ENCODE measurements at places on chromosomes 16 and 17. TPM values are rescaled to one million over a fixed set of nuclear protein-coding genes. Genes with fewer than 3 reads are reported as not detected.

Gene DOC2A
- 0.19 TPM for total RNA-seq

DNA sequence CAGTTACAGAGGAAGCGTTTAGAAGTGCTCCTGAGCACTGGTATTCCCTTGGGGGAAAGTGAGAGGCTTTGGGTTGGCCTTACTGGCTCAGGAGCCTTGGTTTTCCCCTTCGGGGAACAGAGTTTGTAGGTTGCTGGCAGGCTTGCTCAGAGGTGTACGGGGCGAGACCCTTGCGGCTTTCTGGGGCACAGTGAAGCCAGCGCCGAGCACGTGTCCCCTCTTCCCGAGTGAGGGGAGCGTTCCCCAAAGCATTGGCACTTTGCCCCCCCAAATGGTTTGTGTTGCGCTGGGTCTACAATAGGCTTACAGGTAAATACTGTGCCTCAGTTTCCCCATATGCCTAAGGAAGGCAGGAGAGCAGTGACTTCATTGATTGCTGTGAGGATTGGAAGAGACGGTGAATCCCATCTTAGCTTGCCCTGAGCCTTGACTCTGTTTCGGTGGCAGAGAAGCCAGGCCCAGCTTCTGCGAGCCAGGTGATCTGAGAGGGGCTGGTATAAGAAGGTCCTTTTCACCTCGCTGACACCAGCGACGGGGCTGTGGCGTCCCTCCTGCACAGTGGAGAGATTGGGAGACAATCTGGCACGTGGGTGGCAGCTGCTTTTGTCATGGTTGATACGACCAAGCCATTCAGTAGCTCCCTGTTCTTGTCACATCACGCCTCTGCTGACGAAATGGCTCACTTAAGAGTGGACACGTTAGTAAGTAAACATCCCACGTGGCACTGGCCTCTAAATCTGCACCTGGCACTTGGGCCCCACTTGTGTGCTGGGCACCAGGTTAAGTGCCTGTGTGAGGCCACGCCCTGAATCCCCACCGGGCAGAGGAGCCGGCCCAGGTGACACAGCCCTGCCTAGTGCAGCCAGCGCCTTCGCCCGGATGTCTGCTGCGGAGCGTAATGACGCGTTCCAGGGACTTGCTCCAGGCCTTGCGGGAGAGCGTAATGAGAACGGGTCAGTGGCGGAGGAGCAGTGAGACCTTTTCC is 55.0 kb downstream of the MEAK7 start:
- DNase-seq, result peak; percentile 46

- no peak for DNase-seq
Measured at GRCh38 chr17:18156171-18156975, 27.3 kb upstream of the ALKBH5 start.

Gene KRTAP16-1
- total RNA-seq, result not detected

DNA sequence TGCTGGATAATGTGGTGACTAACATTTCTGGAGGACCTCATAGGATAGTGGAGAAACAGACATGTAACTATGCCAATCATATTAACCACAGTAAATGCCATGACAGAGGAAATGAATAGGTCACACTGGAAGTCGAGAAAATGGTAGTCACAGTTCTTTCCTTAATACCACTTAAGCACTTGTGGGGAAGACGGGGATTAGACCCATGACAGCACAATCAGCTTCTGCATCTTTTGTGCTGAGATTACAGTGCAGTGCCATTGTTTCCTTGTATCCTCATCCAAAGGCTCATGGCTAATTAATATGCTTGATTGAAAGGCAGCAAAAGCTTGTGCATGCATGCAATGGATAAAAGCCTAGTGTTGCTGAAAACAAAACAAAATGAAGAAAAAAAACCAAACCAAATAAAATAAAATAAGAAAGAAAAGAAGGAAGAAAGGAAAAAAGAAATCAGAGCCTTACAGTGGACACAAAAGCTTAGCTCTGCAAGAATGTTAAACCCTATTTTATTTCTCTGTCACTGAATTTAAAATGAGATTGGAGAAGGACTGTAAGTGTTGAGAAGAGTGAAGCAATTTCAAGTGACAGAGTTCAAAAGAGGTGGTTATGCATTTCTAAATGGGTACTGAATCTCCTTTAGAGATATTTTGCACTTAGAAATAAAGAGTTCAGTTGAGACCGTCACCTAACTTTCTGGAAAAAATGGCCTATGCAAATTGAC is 1011.9 kb downstream of the CDH8 start:
- DNase-seq, result no peak

Gene CPHXL2
- not detected for total RNA-seq

- no peak for DNase-seq
Measured at GRCh38 chr17:4195306-4195705, 52.3 kb downstream of the CYB5D2 start.

GRCh38 chr17:82050152-82050760 is 1.4 kb downstream of the RFNG start:
- no peak for DNase-seq

GRCh38 chr16:17949141-17949981 is 387.2 kb downstream of the NPIPA8 start:
- DNase-seq, result no peak

Gene ARHGAP44
- total RNA-seq, result 3.4 TPM

- DNase-seq, result no peak
Measured at GRCh38 chr17:66691644-66692420, 143.1 kb upstream of the CACNG5 start.

Gene NOL3
- total RNA-seq, result 20.5 TPM

Gene SPATA22
- total RNA-seq, result not detected

DNA sequence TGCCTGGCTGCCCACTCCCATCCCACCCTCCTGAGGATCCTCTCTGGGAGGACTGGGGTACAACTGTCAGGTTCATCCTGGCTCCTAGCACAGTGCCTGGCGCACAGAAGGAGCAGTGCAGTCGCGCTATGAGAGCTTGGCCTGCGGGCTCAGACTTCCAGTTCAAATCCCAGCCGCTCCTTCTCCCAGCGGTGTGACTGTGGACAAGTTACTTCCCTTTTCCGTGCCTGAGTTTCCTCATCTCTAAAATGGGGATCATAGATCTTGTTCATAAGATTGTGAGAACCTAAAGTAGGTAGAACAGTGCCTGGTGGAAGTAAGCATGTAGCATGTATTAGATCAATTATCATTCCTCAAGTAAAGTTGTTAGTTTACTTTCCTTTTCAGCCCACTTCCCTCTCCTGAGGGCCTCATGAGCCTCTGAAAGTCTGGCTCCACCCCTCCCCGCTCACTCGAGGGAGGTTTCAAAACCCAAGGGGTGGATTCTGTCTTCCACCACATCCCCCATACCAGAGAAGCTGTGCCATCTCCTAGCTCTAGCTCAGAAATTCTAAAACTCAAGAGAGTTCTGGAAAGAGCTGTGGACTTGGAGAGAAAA is 19.9 kb upstream of the COL1A1 start:
- DNase-seq, result no peak

DNA sequence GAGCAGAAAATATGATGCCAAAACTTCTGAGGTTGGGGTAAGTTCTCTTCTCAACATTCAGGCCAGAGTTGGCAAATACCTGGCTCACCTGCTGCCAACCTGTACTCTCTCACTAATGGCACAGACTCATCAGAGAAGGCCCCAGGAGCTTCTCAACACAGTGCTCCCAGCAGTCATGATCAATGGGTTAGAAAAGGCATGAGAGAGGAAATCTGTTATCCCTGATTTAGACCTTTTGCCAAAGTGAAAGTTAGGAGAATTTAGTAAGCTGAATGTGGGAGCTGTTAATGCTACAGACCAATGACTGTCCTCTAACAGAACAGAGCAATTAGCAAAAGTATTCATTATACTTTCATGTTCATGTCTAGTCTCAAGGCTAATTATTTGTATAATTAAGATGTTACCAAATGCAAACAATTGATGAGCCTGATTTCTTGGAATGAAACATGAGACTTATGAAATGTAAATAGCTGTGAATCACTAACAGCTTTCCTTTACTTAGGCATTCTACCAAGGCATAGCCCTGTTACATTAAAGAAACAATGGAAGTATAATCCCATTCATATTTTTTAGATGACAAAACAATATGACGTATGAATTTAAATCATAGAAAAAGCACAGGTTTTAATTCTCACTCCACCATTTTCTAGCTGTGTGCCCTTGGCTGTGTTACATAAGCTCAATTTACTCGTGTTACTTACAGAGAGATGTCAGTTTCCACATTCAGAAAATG is 68.7 kb upstream of the MARCHF10 start:
- no peak for DNase-seq

DNA sequence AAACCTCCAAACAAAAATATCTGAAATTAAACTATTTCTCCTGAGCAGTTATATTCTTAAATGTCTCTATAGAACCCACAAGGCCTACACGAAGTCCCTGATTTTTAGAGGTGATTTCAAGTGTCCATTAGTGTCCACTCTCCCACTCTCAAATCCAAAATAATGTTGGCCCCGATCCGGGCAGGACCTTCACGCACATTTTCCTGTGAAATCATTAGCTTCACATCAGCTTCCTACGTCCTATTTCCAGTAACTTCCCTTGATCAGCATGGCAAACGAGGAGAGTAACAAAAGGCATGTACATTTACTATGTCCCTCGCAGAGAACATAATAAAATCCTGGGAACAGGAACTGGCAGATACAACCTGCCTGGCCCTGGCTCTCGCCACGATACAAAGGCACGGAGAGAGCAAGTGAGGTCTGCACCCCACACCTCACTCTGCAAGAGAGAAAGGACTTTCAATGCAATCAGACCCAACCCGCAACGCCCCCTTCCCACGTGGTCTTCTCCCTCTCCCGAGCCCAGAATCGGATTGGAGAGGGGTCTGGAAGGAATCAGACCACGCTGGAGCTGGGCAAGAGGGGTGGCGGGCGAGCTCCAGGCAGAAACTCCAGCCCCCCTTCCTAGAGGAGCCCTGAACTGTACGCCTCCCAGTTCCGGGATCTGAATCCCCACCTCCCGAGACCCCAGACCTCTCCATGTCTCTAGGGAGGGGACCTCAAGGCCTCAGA is 17.5 kb upstream of the C17orf78 start:
- DNase-seq, result peak; percentile 39

GRCh38 chr17:67514998-67515397 is 137.9 kb downstream of the PITPNC1 start:
- peak; percentile 45 for DNase-seq

- no peak for DNase-seq
Measured at GRCh38 chr17:82110298-82110697, 12.3 kb upstream of the FASN start.

Gene TK1
- 1.3 TPM for total RNA-seq

DNA sequence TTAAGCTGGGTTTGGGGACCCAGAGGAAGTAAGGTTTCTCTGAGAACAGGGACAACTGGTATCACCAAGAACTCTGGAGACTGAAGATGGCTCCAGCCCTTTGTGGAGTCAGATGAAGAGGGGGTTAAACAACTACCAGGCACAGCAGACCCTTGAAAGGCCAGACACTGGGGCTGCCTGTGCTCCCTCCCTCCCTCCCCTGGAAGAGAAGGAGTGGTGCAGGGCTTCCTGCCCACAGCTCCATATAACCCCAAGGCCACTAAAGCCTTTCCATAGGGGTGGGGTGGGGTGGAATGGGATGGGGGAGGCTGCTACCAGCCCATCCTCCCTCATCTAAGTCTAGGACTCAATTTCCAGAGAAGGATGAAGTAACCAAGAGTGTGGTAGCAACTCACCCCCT is 66.7 kb downstream of the CCDC182 start:
- no peak for DNase-seq

Gene CCDC200
- total RNA-seq, result not detected

DNA sequence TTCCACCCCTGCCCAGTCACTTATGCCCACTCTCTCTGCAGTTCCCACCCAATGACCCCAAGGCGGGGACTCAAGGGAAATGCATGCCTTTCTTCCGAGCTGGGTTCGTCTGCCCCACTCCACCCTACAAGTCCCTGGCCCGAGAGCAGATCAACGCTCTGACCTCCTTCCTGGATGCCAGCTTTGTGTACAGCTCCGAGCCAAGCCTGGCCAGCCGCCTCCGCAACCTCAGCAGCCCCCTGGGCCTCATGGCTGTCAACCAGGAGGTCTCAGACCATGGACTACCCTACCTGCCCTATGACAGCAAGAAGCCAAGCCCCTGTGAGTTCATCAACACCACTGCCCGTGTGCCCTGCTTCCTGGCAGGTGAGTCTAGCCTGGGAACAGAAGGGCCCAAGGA is 13.8 kb downstream of the LPO start:
- no peak for DNase-seq

- DNase-seq, result no peak
Measured at GRCh38 chr16:86020971-86021370, 122.0 kb downstream of the IRF8 start.

Gene TMEM100
- 4.0 TPM for total RNA-seq

DNA sequence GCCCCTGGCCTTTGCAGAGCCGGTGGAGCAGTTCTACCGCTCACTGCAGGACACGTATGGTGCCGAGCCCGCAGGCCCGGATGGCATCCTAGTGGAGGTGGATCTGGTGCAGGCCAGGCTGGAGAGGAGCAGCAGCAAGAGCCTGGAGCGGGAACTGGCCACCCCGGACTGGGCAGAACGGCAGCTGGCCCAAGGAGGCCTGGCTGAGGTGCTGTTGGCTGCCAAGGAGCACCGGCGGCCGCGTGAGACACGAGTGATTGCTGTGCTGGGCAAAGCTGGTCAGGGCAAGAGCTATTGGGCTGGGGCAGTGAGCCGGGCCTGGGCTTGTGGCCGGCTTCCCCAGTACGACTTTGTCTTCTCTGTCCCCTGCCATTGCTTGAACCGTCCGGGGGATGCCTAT is 29.5 kb downstream of the CIITA start:
- no peak for DNase-seq

DNA sequence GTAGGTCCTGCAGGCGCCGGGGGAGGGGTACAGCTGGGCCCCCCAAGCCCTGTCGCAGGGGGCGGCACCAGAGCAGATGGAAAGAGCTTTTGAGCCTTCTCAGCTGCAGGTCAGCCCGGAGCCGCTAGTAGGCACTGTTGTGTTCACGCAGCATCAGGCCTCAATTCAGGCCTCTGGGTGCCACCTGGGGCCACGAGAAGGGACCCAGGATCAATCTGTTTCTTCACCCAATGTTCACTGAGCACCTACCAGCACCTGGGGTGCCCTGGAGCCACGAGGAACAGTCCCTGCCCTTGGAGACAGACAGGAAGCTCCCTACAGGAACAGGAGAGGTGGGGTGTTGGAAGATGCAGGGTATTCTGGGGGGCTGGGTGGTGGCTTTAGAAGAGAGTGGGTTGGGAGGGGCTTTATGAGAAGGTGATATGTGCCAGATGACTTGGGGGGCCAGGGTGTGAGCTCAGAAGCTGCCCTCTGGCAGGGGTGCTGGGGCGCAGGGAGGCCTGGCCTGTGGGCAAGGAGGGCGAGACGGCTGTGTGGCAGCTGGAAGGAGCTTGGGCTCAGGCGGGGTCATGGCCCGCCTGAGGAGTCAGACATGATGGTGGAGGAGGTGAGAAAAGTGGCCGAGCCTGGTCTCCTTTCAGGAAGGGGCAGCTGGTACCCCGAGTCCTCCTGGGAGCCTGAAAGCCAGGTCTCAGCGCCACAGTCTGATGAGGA is 121.9 kb upstream of the GSE1 start:
- DNase-seq, result peak; percentile 63

Gene FOXL1
- total RNA-seq, result not detected

Data from pancreas (tissue), 10 donors.